ENCODE measurements at places on chromosomes 7 and 10.

GRCh38 chr7:101702362-101702850, 73.3 kb upstream of the MYL10 start:
- no peak for DNase-seq

DNA sequence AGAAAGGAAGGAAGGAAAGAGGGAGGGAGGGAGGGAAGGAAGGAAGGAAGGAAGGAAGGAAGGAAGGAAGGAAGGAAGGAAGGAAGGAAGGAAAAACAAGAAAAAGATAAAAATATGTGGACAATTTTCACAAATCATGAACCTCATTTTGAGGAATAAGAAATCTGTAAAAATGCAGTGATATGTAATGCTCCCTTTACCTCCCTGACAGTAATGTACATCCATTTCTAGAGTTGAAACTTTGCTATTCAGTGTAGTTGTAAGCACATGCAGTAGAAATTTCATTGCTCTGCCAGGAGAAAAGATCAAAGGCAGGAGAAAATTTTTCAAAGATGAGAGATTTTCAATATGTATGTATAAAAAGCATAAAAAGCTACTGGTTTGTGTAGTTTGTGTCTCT, 189.5 kb upstream of the MYO3A start:
- no peak for DNase-seq

DNA sequence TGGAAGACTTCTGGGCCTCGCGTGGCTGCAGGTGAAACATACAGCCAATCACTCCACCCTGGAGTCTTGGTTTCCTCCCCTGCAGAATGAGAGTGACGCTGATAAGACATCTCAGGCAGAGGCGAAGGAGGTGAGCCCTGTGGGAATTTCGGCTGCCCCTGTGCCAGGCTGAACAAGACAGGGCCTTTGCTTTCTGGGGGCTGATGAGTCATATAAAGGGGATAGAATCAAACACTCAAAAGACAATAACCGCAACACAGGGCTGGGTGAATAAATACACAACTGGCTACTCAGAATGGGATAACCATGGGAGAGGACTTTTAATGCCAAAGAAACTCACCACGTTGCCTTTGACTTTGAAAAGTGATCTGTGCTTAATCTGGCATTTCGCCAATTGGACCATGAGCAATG, 143.8 kb downstream of the KCNMA1 start:
- no peak for DNase-seq

DNA sequence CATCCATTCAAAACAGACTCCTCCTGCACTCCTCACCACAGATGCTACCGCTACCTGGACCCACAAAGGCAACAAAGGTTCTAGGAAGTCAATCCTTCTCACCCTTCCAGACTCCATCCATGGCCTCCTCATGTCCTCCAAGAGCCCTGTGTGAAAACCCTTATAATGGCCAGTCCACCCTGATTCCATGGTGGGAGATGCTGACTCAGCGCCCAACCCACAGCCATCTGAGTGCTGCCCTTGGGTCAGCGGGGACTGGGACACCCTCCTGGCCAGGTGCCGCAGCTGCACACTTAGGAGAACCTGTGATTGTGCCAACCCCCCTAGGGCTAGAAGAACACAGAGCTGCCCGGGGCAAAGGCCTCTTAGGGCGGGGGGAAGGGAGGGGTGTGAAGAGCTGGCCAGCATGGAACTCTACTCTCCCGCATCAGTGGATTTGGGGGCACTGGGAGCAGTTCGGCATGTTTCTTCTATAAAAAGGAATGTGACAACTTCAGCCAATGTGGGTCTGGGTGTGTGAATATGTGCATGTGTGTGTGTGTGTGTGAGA, 25.4 kb downstream of the TMEM273 start:
- no peak for DNase-seq

- DNase-seq = no peak
Measured at GRCh38 chr7:155743177-155743576, 69.1 kb downstream of the SHH start.

DNA sequence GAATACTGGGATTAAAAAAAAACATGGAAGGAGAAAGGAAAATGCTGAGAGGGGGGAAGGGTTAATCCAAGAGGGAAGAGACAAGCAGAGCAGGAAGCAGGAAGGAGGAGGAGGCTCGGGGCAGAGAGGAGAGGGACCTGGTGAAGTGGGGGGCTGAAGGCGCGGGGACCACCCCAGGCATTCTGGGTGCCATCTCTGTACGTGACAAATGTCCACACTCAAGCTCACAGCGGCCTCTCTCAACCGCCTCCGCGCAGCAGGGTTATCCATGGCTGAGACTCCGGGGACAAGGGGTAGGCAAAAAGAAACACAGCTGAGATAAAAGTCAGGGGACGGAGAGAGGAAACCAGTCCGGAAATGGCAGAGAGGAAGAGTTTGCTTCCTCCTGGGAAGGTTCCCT, 33.9 kb downstream of the EN2 start:
- no peak for DNase-seq

GRCh38 chr10:104041891-104042535, 43.7 kb downstream of the COL17A1 start:
- no peak for DNase-seq

DNA sequence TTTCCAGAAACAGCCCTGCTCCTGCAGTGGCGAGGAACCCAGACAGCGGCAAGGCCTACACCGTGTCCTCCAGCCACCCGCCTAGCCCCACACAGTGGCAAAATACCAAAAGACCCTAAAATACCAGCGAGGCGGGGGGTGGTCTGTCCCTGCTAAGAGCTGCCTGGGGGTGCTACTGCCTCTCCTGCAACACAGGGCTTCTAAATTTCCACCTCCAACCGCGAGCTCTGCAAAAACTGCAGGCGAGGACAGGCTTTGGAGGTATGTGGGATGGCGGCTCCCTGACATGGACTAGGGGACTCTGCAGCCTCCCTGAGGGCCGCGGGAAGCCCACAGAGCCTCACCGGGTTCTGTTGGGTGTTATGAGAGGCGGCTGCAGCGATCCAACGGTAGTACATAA, 122.3 kb downstream of the WDR37 start:
- DNase-seq = no peak

- DNase-seq = no peak
Measured at GRCh38 chr10:23019633-23020032, 75.7 kb upstream of the MSRB2 start.

GRCh38 chr10:122290833-122291532, 19.9 kb downstream of the BTBD16 start:
- no peak for DNase-seq

- DNase-seq = no peak
Measured at GRCh38 chr10:79054203-79055099, 14.3 kb upstream of the ZMIZ1 start.

DNA sequence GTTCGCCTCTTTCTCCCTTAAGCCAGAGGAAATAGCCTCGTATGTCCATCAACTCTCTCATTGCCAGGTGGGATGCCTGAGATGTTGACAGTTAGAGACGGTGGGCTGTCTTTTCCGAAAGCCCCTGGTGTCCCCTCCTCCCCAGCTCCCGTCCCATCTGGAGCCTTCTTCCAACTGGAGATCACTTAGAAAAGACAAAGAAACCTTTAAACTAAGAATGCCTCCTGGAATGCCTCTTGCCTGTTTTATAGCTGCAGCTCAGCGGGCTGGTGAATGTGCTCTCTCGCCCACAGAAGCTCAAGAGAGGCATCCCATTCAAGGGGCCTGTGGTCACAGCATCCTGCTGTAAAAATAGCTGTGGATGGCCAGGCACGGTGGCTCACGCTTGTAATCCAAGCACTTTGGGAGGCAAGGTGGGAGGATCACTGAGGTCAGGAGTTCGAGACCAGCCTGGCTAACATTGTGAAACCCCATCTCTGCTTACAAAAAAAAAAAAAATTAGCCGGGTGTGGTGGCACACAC, 5.2 kb upstream of the MYL10 start:
- no peak for DNase-seq

DNA sequence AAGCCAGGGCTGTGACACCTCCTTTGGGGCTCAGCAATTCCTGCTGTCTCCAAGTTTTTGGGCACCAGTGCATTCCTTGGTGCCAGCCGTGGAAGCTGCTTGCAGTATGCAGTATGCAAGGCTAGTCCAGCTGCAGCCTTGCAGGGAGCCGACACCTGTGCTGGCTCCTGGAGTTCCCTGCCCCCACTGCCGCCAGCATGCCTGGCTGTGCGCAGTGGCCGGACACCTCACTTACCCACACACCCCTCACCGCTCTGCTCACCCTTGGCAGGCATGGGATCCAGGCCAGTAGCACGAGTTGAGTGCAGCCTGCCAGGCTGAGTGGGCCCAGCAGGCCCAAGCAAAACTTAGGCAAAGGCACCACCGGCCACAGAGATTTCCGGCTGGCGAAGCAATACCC, 77.4 kb downstream of the SAMD9 start:
- no peak for DNase-seq

DNA sequence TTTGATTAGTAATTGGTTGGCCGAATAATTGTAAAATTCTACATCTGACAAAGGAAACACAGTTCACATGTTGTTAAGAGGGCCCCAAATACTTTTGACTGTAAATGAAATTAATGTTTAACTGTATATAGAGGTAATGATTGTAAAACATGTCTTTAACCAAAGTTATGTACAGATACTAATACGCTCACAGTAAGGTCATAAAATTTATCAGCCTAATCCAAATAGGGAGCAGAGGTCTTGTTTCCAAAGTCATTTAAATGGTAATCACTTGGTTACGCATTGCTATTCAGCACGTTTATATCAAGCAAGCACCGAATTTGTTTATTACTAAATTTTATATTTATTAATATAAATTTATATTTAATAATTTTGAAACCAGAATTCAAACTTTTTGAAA, 1.4 kb downstream of the PHYHIPL start:
- no peak for DNase-seq

DNA sequence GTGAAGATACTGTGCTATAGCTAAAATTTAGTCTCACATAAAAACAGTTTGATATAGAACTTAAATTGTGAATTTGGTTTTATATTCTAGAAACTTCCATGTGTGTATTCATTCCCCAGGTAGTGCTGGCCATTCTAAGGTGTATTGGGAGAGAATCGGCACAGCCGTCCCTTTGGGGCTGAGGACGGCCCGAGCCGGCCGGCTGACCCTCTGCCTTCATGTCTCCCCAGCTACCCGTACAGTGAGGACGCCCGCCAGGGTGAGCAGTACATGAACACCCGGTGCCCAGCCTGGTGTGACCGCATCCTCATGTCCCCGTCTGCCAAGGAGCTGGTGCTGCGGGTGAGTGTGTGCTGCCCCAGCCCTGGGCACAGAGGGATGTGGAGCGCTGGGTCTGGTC, 8.5 kb downstream of the NKX6-2 start:
- no peak for DNase-seq

- DNase-seq = no peak
Measured at GRCh38 chr10:101512738-101513137, 75.3 kb downstream of the POLL start.

DNA sequence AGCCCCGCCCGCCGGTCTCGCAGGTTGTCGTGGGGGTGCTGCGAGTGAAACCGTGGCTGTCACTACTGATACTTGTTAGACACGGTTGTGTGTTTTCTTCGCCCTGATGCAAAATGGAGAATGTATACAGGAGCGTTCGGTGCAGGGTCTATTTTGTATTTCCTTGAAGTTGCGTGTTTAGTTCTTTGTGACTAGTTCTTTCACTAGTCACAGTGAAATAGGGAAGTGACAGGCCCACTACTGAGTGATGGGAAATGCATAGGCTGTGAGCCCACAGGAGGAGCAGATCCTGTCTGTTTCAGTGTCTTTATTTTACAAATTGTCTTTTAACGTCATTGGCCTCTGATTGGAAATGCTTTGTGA, 675 bp downstream of the ABRAXAS2 start:
- no peak for DNase-seq

DNA sequence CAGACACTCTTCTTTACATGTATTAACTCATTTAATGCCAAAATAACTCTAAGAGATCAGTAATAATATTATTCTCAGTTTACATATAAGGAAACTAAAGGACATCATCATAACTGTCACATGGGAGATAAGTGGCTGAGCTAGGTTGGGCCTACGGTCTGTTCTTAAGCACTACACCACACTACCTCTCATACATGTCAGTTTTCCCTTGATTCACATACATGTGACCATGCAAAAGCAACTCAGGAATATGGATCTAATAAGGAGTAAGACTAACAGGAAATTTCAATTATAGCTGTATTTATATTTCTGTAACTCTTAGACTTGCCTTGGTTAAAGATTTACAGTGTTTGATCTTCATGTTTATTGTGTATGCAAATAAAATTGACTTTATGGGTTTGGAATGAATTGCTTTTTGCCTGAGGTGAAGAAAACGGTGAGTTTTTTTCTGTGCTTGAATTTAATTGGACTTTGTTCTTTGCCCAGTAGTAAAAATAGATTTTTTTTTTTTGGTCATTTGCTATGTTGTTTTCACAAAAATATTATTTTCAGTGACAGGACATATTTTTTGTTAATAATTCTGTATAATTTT, 69.7 kb downstream of the CYP51A1 start:
- no peak for DNase-seq

GRCh38 chr7:114334989-114335388, 79.6 kb upstream of the FOXP2 start:
- DNase-seq = no peak

- no peak for DNase-seq
Measured at GRCh38 chr10:759898-760477, 70.5 kb upstream of the DIP2C start.

DNA sequence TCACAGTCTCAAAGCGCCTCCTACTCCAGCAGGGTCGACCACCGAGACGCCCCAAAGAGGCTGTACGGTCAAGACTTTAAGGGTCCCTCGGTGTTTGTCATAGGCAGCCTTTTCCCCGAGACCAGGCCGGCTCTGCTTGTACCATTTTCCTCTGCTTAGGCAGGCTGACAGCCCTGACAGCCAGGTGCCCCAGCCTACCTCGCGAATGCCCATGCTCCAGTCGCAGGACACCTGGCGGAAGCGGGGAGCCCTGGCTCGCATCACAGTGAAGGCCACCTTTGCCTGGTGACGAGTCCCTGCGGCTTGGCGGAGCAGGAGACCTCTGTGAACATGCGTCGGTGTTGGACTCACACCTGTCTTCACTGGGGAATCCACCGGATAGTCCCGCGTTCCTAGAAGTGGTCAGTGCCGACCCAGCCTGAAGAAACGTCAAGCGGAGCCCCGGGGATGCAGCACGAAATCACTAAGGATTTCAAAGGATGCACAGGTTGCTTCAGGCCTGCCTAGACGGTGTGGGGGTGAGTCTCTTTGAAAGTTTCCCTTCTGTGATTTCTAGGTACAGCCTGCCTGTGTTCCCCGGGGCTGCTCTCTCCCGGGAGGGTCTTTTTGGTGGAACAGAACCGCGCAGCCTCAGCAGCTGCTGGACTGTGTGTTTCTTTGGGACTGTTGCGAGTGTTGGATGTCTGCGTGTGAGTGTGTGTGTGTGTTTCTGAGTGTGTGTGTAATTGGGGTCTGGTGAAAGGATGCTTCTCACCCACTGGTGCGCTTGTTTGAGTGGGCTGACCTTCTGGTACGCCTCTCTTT, 30.5 kb upstream of the ZNF273 start:
- no peak for DNase-seq

- no peak for DNase-seq
Measured at GRCh38 chr10:112565434-112566053, 118.5 kb downstream of the VTI1A start.

GRCh38 chr10:96548589-96548988, 34.9 kb upstream of the TLL2 start:
- no peak for DNase-seq
